ENCODE measurements at places on chromosomes 12 and 14. TPM values are rescaled to one million over a fixed set of nuclear protein-coding genes. Genes with fewer than 3 reads are reported as not detected.

SLCO1B1 gene
- not detected for total RNA-seq

OTUB2 gene
- 0.42 TPM for total RNA-seq

ERGIC2 gene
- 46.3 TPM for total RNA-seq

NRL gene
- total RNA-seq, result 3.0 TPM

ITGB7 gene
- 1.8 TPM for total RNA-seq

RD3L gene
- total RNA-seq, result not detected

DNA sequence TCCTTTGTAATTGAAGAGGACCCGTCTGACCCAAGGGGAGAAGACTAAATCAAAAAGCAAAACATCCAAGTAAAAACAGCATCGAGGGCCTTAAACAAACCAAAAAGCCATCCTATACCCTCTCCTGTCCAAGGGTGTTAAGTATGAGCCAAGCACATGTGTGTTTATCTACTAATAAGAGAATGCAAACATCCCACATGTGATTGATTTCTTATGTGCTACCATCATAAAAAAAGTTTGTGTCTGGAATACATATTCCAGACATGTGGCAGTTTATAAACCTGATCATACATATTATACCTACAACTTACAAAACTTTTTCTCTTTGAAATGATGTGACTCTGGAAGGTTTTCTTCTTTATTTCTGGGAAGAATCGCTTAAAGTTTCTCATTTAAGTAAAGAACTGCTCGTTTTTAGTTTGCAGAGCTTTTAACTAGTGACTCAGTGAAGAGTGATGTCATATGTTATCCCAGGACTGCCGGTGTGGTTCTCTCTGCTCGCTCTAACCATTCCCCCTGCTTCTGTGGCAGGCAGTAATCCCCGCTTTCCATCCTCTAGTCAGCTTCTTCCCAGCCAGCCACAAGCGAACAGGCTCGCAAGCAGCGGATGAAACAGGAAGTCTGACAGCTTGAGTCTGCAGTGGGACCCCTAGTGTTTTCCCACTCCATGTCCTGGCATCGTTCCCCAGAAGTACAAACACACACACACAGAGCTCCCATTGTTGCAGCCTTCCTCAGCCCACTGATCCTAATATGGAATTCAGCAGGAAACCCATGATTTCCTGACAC is 431 bp upstream of the RHOJ start:
- H3K4me1 ChIP-seq, result no peaks in the 10 kb centered on the region
- H3K27ac ChIP-seq, result peak overlapping the region; percentile 91
- H3K27me3 ChIP-seq, result no peaks in the 10 kb centered on the region
- H3K4me3 ChIP-seq, result peak overlapping the region; percentile 57

- H3K27me3 ChIP-seq, result no peaks in the 10 kb centered on the region
- no peak for DNase-seq
- no peak overlapping the region for H3K4me3 ChIP-seq
- no peak overlapping the region for H3K27ac ChIP-seq
- no peaks in the 10 kb centered on the region for H3K4me1 ChIP-seq
- no peaks in the 10 kb centered on the region for H3K36me3 ChIP-seq
These were observed 300.7 kb upstream of the SEL1L start for GRCh38 chr14:81834308-81834707.

DNA sequence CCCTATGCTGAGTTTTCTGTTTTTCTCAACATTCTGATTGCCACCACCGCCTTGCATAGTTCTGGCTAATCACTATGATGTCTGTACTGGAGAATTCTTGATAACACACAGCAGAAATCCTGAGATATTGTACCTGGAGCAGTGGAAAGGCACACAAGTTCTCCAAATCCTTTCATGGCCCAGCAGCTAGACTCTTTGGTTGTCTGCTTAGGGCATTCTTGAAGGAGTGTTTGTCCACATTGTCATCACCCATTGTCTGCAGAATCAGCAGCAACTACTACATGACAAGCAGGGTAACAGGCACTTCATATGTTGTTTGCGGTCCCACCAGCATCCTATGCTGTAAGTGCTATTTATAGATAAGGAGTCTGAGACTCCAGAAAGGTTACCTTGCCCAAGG is 128.9 kb downstream of the DAAM1 start:
- H3K36me3 ChIP-seq, result no peaks in the 10 kb centered on the region
- DNase-seq, result no peak
- no peak overlapping the region for H3K4me3 ChIP-seq
- H3K27ac ChIP-seq, result peak overlapping the region; percentile 70
- H3K27me3 ChIP-seq, result no peaks in the 10 kb centered on the region

DNA sequence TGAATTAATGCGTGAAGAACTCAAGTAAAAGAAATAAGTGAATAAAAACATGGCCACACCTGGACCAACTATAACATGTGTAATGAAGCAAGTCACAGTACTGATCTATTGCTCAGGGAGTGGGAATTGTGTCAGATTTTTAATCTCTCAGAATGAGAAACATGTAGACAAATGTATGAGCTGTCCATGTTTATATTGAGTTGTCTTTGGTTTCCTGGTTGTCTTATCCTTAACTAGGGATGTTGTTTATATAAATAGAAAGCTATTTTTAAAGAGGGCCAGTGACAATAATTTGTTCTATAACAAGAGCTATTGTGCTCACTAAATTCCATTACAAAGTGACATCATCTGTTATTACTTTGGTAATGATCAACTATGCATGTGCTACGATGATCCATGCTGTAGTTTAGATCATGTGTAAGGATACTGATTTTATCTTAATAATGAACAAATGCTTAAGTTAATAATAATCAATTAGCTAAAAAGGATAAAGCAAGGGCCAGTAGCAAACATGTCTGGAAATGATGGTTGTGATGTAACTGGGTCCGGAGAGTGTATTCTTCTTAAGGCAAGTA is 91.3 kb upstream of the RTL1 start:
- no peak overlapping the region for H3K27ac ChIP-seq
- no peaks in the 10 kb centered on the region for H3K4me1 ChIP-seq
- H3K4me3 ChIP-seq, result no peak overlapping the region

GRCh38 chr12:94509317-94509716 is 49.6 kb upstream of the CEP83 start:
- no peaks in the 10 kb centered on the region for H3K36me3 ChIP-seq
- no peak overlapping the region for H3K27ac ChIP-seq
- peaks cover 16% of the 10 kb centered on the region for H3K4me1 ChIP-seq

DNA sequence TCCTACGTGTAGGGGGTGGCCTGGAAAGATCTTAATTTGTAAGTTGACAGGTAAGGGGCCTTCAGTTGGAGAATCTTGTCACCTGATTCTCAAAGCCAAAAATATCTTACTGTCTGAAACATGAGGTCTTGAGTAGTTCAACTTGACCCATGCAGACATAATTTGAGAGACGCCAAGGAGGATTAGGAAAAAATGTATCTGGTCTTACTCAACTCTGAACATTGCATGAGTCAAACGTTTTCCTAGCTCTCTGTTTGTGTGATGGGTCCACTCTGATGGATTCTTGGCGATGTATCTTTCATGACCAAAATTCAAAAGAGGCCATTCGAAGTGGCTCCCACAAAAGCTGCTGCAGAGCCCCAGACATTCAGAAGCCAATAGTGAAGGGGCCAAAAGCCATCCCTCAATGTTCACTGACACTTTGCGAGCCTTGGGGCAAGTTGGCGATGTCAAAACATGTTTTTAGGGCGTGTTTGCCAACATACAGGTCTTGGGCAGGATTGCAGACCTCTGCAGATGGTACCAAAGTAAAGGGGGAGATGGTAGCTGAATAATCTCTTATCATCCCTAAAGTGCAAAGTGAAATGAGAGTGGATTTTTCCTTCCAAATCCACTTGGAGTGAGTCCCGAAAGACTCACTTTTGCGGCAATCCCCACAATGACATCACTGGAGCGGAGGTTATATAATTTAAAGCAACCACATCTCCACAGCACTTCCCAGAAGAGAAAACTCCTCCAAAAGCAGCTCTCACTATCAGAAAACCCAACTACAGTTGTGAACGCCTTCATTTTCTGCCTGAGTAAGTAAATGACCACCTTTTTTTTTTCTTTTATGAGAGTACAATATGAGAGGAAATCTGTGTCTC is at the start of gene BDKRB1:
Gene BDKRB1, plus strand, starts transcription at position 710 of the 866 bp plus-strand sequence. CDS start 7,473 bp downstream, outside the sequence.
- H3K4me1 ChIP-seq, result peaks cover 3% of the 10 kb centered on the region
- no peak within 1 kb of the TSS for H3K4me3 ChIP-seq
- peak within 1 kb of the TSS; percentile 88 for H3K27ac ChIP-seq
- H3K36me3 ChIP-seq, result no peaks in the 10 kb centered on the region

DNA sequence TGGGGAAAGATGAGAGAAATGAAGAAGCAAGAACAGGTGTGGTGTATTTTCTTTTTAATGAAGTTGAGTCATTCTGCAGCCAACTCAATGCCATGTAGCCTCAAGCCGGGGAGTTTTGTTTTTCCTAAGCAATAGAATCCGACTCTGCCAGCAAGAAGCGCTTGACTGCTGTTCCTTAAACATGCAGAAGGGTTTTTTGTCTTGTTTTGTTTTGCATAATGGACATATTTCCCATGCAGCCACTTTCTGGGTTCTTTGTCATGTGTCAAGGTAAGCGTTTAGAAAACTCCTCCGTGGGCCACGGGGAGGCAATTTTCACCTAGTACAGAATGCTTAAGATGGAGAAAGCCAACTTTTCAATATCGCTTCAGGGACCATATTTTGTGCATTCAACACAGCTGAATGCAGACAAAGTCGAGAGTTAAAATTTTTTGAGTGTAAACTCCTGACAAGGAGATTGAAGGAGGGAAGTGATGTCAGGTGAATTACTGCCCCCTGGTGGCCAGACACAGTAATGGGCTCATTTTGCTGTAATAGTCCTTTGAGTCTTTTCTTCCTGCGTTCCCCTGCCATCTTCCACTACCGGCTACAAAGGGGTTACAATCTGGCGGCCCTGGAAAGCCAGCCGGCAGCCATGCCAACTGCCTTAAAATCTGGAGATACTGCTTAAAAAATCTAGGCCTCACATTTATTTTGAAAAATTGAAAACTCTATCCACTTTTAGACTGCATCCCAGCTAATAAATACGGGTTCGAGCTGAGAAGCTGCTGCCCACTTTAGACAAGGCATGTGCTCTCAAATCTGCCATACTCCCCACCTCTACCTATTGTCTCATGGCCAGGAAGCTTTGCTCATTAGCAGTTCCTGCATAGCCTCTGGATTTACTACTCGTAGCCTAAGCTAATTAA is 3.2 kb upstream of the FICD start:
- H3K27me3 ChIP-seq, result no peaks in the 10 kb centered on the region
- peak; percentile 94 for DNase-seq
- no peaks in the 10 kb centered on the region for H3K36me3 ChIP-seq
- H3K4me1 ChIP-seq, result peaks cover 13% of the 10 kb centered on the region
- H3K27ac ChIP-seq, result no peak overlapping the region

DNA sequence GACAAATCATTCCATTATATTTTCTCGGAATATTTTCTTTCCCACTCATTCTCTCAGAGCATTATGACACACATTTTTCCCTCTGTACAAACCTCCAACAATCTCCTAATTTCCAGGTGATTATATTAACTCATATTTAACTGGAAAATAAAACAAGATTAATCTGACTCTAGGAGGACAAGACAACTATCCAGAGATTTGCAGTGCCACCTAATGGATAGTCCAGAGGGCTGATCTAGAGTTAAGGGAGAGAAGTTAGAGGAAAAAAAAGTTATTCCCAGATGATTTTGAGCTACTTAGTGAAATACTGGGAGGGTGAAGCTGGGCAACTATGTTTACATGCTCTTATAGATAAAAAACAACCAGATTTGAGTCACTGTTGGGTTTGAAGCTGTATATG is 161.7 kb downstream of the ALX1 start:
- H3K27me3 ChIP-seq, result no peaks in the 10 kb centered on the region
- no peak for DNase-seq
- H3K4me1 ChIP-seq, result no peaks in the 10 kb centered on the region

DNA sequence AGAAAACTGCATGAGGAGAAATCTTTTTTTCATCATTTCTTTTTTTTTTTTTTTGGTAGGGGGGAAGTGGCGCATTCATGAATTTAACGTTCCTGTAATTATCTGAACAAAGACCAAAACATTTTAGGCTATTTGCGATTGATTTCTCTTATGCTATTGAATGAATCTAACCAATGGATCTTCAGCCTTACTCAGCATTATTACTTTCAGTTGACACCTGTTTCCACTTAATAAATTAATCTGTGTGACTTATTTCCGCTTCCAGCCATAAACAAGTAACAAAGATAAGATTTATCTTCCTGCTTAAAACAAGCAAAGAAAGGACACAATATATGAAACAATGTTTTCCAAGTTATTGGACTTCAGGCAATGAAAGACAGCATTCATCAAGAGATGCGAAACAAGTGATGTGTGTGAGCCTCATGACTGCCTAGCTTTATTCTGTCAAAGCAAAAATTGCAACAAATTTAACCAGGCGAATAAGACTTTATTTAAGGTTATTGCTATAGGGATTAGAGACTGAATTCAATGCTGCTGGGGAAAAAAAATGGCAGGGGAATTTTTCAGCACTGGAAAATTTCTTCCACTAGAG is 1026.9 kb downstream of the LRFN5 start:
- no peak for DNase-seq
- no peaks in the 10 kb centered on the region for H3K36me3 ChIP-seq
- no peaks in the 10 kb centered on the region for H3K4me1 ChIP-seq
- H3K4me3 ChIP-seq, result no peak overlapping the region
- H3K27ac ChIP-seq, result no peak overlapping the region

GRCh38 chr14:34403646-34404045 is 58.4 kb downstream of the SPTSSA start:
- no peak overlapping the region for H3K27ac ChIP-seq
- DNase-seq, result no peak
- H3K4me1 ChIP-seq, result no peaks in the 10 kb centered on the region

- H3K4me1 ChIP-seq, result no peaks in the 10 kb centered on the region
- no peaks in the 10 kb centered on the region for H3K27me3 ChIP-seq
- H3K4me3 ChIP-seq, result no peak overlapping the region
- DNase-seq, result no peak
- no peaks in the 10 kb centered on the region for H3K36me3 ChIP-seq
These were observed 20.7 kb downstream of the KIF26A start for GRCh38 chr14:104158827-104159798.

DNA sequence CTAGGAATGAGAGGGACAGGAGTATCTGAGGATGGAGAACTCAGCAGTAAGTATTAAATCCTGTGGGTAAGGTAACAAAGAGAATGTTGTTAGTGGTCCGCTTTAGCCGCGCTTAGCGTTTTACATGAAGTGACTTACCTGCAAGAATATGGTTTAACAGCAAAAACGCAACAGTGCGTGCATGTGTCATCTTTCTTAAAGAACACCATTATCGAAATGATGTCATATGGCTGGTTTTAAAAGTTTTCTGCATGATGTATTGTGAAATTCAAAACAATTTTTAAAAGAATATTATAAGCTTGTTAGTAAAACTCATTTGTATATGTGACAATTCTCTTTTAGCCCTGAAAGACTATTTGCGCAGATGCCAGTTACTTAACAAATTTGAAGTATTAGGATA is 1.7 kb downstream of the LEMD3 start:
- H3K4me3 ChIP-seq, result peak overlapping the region; percentile 98
- no peaks in the 10 kb centered on the region for H3K27me3 ChIP-seq
- H3K4me1 ChIP-seq, result peaks cover 44% of the 10 kb centered on the region
- no peak for DNase-seq
- no peaks in the 10 kb centered on the region for H3K36me3 ChIP-seq
- no peak overlapping the region for H3K27ac ChIP-seq

- H3K4me3 ChIP-seq, result no peak overlapping the region
- no peaks in the 10 kb centered on the region for H3K36me3 ChIP-seq
- peaks cover 17% of the 10 kb centered on the region for H3K4me1 ChIP-seq
- H3K27me3 ChIP-seq, result no peaks in the 10 kb centered on the region
These were observed 24.4 kb upstream of the STK38L start for GRCh38 chr12:27219693-27220054.

All from esophagus muscularis mucosa (tissue), 4 donors.